ENCODE measurements at places on chromosomes 1 and 21.

- DNase-seq, result peak; percentile 85
Observed at GRCh38 chr1:226677027-226678020, 61.8 kb downstream of the ITPKB start.

DNA sequence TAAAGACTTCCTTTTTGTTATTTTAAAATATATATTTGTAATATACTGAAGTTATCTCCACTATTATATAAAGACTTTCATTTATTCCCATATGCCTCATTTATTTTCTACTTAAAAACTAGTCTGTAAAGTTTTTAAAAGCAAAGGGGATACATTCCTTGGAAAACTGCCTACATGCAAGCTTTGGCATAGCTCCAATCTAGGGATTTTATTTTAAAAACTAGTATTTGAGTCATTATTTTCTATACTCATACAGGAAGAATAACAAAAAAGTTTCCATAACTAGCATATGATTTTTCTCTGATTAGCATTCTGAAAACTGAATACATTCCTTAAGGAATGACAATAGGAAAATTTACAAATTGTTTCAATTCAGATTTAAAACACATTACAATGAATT, 88.9 kb downstream of the COL24A1 start:
- no peak for DNase-seq

- no peak for DNase-seq
Observed at GRCh38 chr21:25234857-25235801, 372.2 kb downstream of the MRPL39 start.

- no peak for DNase-seq
Observed at GRCh38 chr1:192969091-192969490, 90.1 kb downstream of the UCHL5 start.

- no peak for DNase-seq
Observed at GRCh38 chr1:901108-901859, 22.4 kb upstream of the SAMD11 start.

DNA sequence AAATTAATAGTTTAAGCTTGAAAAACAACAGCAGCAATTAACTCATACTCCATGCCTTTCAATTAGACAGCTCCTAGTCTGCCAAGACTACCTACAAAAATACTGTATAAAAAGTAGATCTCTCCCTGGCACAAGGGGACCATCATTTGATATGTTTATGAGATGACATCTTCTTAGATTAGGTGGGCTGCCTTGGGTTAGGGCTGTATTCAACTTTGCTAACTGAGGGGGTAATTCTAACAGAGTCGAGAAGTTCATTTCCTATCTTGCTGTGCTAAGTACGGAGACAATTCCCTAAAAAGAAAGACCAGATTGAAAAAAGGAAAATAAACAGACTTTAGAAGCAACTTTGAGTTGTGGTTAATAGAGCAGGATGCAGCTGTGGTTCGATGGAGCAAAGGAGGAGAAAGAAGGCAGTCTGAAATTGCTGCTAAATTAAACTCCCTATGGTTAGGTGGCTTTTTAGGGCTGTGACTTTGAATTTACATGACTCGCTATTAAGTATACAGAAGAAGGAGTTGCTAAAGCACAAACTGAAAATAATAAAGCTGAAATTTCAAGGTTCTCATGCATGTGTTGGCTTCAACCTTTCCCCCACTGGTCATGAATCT, 75.4 kb downstream of the CDC7 start:
- DNase-seq, result no peak

DNA sequence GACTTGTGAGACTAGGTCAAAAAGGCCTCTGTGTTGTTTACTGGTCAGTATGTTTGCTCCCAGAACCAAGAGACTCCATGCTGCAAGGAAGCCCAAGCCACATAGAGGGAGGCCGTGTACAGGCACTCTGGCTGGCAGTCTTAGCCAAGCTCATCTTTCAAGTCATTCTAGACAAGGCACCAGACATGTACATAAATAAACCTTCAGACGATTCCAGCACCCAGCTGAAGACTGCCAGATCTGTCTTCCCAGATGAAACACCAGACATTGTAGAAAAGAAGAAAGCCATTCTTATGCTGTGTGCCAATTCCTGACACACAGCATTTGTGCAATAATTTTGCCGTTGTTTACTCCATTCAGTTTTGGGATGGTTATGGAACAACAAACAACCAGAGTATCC, 595.5 kb downstream of the KIF26B start:
- no peak for DNase-seq

DNA sequence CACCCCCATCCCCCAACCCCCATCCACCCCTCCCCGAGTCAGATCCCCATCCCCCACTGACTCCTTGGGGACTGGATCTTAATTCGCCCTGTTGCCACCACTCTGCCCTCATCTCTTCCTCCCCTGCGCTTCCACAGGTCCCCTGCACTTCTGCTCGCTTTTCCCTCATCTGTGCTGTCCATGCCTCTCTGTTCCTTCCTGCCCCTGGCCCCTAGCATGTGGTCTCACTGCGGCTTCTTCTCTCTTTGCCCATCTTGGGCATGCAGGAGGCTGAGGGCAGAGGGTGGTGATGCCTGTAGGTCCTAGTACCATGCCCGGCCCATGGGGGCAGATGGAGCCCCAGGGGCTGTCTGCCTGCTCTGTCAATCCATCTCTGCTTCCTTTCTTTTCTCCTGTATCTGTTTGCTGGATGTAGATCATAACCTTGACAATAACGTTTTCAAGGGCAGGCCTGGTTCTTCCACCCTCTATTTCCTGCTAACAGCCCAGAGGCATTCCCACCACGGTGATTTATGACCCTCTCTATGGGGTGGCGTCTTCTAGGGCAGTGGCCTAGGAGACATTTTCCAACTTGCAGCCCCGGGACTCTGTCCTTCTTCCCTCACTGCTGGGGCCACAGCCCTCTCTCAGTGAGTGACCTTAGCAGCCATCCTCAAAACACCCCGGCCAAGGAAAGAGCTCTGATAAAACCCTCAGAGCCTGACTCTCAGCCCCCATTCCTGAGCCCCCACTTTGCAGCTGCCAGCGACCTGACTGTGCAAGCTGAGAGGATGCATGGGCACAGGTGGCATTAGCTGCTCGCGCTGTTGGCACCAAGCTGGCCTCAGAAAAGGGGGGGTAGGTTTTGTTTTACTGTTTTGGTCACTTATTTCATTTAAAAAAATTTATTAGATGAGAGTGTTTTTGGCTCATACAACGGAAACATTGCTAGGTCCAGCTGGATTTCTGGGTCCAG, 33.9 kb downstream of the TMEM51 start:
- DNase-seq, result no peak

DNA sequence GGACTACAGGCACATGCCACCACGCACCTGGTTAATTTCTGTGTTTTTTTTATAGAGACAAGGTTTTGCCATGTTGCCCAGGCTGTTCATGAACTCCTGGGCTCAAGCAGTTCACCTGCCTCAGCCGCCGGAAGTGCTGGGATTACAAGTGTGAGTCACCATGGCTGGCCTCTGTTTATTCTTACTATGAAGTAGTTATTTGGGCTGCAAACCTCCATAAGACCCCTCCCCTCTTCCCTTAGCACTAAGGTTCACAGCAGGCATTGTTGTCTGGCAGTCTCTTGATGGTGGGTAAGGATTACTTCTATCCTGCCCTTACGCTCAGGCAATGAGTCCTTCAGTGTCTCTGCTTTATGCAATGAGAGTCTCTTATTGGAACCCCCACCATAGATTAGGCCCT, 51.8 kb downstream of the ANGPTL1 start:
- DNase-seq, result no peak

DNA sequence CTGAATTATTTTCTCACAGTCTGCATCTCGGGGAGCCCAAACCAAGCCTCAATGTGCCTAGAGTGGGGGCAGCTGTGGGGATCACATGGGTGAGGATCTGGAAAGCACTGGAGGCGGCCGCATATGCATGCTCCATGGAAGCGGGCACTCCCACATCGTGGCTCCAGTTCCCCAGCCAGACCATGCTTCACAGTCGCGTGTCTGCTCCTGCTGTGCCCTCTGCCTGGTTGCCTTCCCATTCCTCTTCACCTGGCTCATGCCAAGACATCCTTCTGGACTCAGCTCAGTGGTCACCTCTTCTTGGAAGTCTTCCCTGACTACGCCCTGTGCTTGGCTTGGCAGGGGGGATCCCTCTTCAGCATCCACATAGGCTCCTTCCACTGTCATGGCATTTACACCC, 32.8 kb downstream of the IGSF21 start:
- DNase-seq, result no peak

GRCh38 chr1:233364695-233365539, 37.4 kb downstream of the MAP3K21 start:
- DNase-seq, result no peak

DNA sequence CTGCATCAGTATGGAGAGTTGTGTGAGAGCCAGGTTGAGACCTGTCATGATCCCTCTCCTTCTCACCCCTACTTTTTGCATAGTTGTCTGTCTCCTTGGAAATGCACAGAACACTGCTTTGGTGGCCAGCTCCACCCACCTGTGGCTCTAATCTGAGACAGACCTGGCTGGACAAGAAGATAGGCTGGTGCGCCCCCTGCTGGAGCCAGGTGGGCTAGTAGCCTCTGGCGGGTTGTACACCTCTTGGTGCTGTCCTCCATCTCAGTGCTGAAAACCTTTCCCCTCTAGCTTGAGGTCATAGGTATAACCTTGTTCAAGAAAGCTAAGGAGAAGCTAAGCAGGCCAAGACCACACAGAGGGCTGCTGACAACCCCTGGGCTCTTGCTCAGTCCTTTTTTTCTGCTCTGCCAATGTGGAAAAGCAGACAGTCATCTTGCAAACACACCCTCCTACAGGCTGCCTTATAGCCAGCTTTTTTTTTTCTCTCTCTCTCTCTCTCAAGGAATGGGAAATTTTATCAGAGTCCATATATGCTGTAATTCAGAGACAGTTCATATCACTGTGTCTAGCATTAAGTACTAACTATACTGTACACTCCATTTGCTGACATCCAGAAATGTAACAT, 58.8 kb upstream of the SPATA6 start:
- DNase-seq, result no peak

DNA sequence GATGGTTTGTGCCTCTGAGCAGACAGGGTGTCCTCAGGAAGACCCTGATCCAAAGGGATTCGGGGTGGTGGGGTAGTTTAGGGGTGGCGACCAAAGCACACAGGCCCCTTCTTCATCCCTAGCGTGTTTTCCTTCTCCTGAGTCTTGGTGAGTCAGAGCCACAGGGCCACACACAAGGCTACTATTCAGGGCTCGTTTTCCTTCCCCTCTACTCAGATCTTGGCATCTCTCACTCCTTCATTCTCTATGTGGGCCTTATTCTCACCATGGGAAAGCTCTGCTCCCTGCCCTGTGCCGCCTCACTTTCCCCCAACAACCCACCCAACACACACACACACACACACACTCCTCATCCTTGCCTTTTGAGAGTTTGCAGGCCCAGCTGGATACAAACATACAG, 43.6 kb upstream of the WNT2B start:
- no peak for DNase-seq

DNA sequence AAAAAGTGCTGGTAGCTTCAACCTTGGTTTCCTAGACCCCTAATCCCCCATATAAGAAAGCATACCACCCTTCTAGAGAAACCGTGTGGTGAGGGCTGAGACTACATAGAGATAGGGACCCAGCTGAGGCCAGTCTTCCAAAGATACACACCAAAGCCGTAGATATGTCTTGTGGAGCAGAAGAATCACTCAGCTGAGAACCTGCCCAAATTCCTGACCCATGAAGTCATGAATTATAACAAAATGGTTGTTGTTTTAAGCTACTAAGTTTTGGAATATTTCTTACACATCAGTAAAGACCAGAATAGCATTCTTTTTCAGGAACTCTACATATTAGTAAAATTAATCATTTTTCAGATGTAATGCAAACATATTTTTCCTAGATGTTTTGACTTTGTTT, 3.3 kb upstream of the SNRPE start:
- DNase-seq, result no peak

- no peak for DNase-seq
Observed at GRCh38 chr1:29304025-29304684, 67.8 kb downstream of the PTPRU start.

GRCh38 chr1:229848752-229849677, 218.0 kb upstream of the GALNT2 start:
- DNase-seq, result no peak

- no peak for DNase-seq
Observed at GRCh38 chr21:41399246-41399800, 26.7 kb upstream of the MX1 start.

DNA sequence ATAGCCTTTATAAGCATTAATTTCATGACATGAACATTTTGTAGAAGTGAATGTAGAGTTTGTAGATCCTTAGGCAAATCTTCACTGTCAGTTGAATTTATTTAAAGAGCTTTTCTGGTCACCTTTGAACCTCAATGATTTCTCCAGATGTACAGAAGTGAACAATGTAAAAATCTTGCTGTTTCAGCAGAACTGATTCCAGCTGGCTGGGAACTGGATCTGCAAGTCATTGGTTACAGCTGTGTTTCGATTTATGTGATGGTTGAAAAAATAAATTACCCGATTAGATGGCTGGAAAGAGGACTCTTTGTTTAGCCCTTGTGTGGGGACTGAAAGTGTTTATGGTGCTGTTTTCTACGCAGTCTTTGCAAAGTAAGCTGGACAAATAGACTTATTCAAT, 849.8 kb downstream of the USP25 start:
- peak; percentile 23 for DNase-seq

DNA sequence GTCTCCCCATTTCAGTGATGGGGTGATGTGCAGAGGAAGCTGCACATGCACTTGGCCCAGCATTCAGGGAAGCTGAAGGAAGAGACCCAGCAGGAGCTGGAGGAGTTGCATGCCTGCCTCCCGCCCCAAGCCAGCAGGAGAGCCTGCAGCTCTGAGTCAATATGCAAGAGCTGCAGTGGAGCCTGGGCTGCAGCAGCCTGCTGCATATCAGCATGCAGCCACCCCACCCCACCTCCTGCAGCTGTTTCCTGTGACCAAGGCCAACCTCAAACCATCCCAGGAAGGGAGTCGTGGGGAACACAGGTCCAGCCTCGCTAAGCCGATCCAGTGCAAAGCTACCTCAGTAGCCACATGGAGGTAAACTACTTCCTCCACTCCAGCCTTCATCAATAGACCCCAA, 18.9 kb downstream of the AGT start:
- DNase-seq, result no peak

- DNase-seq, result no peak
Observed at GRCh38 chr1:62457955-62458354, 21.1 kb downstream of the USP1 start.

DNA sequence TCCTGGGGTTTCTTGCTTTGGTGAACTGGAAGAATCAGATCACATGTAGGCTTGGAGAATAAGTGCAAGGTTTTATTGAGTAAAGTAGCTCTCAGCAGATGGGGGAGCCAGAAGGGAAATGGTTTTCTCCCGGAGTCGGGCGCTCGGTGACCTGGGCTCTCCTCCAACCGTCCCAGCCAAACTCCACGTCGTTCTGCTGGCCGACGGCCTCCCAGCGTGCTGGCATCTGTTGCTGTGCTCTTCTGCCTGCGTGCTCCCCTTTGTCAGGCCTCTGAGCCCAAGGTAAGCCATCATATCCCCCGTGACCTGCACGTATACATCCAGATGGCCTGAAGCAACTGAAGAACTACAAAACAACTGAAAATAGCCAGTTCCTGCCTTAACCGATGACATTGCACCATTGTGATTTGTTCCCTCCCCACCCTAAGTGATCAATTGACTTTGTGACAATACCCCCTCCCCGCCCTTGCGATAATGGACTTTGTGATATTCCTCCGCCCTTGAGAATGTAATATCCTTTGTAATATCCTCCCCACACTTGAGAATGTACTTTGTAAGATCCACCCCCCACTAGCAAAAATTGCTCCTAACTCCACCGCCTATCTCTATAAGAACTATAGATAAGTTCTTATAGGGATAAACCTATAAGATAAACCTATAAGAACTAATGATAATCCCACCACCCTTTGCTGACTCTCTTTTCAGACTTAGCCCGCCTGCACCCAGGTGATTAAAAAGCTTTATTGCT, 88.3 kb downstream of the SMYD3 start:
- no peak for DNase-seq

GRCh38 chr1:19412654-19413053, 72.7 kb downstream of the CAPZB start:
- DNase-seq, result no peak
